ENCODE measurements at places on chromosomes 12 and 14. TPM values are rescaled to one million over a fixed set of nuclear protein-coding genes. Genes with fewer than 3 reads are reported as not detected.

HOXC10 gene
- 23.5 TPM for total RNA-seq

CATSPERB gene
- 0.99 TPM for total RNA-seq

SPIC gene
- total RNA-seq = 0.18 TPM

MAP1LC3B2 gene
- 0.29 TPM for total RNA-seq

UNG gene
- 47.3 TPM for total RNA-seq

STAC3 gene
- 83.0 TPM for total RNA-seq

B3GNT4 gene
- total RNA-seq = 1.1 TPM

ATXN2 gene
- 55.2 TPM for total RNA-seq

SAMD4A gene
- total RNA-seq = 31.1 TPM

C1S gene
- total RNA-seq = 87.9 TPM

ZNF605 gene
- 18.9 TPM for total RNA-seq

NELL2 gene
- 14.5 TPM for total RNA-seq

PTPN6 gene
- total RNA-seq = 21.1 TPM

HOXC4 gene
- total RNA-seq = 10.0 TPM

OSBPL8 gene
- 108 TPM for total RNA-seq

NOP9 gene
- total RNA-seq = 18.5 TPM

RIPK3 gene
- 4.3 TPM for total RNA-seq

CD69 gene
- total RNA-seq = 14.5 TPM

OR9K2 gene
- not detected for total RNA-seq

DLGAP5 gene
- 9.5 TPM for total RNA-seq

FGF23 gene
- 0.06 TPM for total RNA-seq

ACVRL1 gene
- total RNA-seq = 72.2 TPM

SCNN1A gene
- total RNA-seq = 131 TPM

IFI27L2 gene
- total RNA-seq = 14.4 TPM
